ENCODE measurements at places on chromosomes 1 and 21. TPM values are rescaled to one million over a fixed set of nuclear protein-coding genes. Genes with fewer than 3 reads are reported as not detected.

- no peaks in the 10 kb centered on the region for H3K4me1 ChIP-seq
- H3K27me3 ChIP-seq: no peaks in the 10 kb centered on the region
- DNase-seq: no peak
- H3K4me3 ChIP-seq: no peak overlapping the region
Observed at GRCh38 chr1:229848752-229849677, 218.0 kb upstream of the GALNT2 start.

- H3K27ac ChIP-seq: no peak overlapping the region
- H3K36me3 ChIP-seq: no peaks in the 10 kb centered on the region
- no peak overlapping the region for H3K4me3 ChIP-seq
- H3K27me3 ChIP-seq: no peaks in the 10 kb centered on the region
Observed at GRCh38 chr1:22886211-22886610, 86.5 kb downstream of the LACTBL1 start.

DNA sequence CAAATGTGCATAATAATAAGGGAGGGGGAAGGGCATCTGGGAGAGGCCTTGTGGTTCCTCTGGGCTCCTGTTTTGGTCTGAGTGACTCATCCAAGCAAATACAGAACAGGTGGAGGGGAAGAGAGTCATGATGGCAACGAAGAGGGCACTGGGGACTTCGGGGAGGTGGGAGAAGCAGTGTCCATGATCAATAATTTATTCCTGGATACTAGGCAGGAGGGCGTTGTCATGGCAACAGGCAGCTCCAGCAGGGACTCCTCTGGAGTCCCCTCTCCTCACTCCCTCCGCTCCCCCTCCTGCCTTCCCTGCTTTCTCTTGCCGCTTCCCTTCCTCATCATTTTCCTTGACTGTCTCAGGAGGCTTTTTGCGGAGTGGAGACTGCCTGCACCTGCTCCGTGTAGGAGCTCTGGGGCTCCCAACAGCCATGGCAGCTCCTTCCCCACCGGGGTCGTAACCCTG lies 12.3 kb upstream of the NFASC start:
- no peak overlapping the region for H3K4me3 ChIP-seq
- H3K4me1 ChIP-seq: no peaks in the 10 kb centered on the region
- peaks cover 4% of the 10 kb centered on the region for H3K27me3 ChIP-seq
- DNase-seq: no peak
- no peaks in the 10 kb centered on the region for H3K36me3 ChIP-seq
- H3K27ac ChIP-seq: no peak overlapping the region

- DNase-seq: no peak
- H3K4me1 ChIP-seq: peaks cover 8% of the 10 kb centered on the region
- no peak overlapping the region for H3K27ac ChIP-seq
- no peaks in the 10 kb centered on the region for H3K36me3 ChIP-seq
Observed at GRCh38 chr21:45318146-45318555, 30.5 kb upstream of the POFUT2 start.

DNA sequence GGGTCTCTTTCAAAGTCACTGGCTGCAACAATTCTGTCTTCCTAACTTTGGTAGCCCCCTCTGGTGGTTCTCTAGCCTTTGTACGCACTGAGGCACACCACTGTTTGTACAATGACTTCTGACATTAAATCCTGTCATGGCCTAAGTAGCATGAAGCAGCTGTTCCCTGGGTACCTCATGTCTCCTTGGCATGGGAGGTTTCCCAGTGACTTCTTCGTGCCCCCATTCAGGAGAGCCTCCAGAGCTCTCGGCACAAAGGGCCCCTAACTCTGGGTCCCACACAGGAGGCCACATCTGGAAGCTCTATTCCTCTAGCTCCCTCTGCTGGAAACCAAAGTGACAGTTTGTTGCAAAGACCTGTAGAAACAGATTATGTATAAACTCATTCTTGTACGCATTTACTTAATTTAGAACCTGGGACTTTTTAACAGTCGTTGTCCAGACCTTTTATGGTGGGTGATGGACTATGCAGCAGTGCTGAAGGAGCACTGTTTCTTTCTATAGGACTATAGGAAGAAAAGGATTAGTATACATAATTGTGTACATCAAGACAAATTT lies 13.4 kb downstream of the SWT1 start:
- no peak for DNase-seq
- no peak overlapping the region for H3K4me3 ChIP-seq
- no peaks in the 10 kb centered on the region for H3K4me1 ChIP-seq
- no peaks in the 10 kb centered on the region for H3K36me3 ChIP-seq

GRCh38 chr1:95863086-95863485 lies 629.1 kb downstream of the RWDD3 start:
- H3K27me3 ChIP-seq: no peaks in the 10 kb centered on the region
- H3K27ac ChIP-seq: no peak overlapping the region
- H3K4me1 ChIP-seq: no peaks in the 10 kb centered on the region
- no peak for DNase-seq
- no peak overlapping the region for H3K4me3 ChIP-seq
- no peaks in the 10 kb centered on the region for H3K36me3 ChIP-seq

GRCh38 chr1:94621395-94621794 lies 79.8 kb upstream of the F3 start:
- no peaks in the 10 kb centered on the region for H3K36me3 ChIP-seq
- no peak overlapping the region for H3K4me3 ChIP-seq
- no peak overlapping the region for H3K27ac ChIP-seq
- H3K27me3 ChIP-seq: no peaks in the 10 kb centered on the region
- no peak for DNase-seq

GRCh38 chr1:54710434-54710833 lies 5.2 kb upstream of the TTC4 start:
- H3K27me3 ChIP-seq: peaks cover 7% of the 10 kb centered on the region
- H3K4me3 ChIP-seq: no peak overlapping the region
- DNase-seq: no peak

DNA sequence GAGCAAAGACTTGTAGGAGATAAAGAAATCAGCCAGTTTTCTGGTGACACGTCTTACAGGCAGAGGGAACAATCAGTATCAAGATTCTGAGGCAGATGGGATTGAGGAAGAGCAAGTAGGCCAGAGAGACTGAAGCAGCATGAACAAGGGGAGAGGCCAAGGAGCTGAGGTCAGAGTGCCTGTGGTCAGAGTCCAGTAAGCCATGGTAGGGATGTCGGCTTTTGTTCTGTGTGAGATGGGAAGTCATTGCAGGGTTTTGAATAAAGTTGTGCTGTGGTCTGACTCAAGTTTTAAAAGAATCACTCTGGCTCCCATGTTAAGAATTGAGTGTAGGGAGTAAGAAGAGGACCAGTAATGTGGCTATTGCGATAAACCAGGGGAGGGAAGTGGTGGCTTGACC lies 85.9 kb upstream of the IVNS1ABP start:
- no peak for DNase-seq
- H3K4me3 ChIP-seq: no peak overlapping the region
- no peak overlapping the region for H3K27ac ChIP-seq
- no peaks in the 10 kb centered on the region for H3K27me3 ChIP-seq
- H3K4me1 ChIP-seq: no peaks in the 10 kb centered on the region
- no peaks in the 10 kb centered on the region for H3K36me3 ChIP-seq

DNA sequence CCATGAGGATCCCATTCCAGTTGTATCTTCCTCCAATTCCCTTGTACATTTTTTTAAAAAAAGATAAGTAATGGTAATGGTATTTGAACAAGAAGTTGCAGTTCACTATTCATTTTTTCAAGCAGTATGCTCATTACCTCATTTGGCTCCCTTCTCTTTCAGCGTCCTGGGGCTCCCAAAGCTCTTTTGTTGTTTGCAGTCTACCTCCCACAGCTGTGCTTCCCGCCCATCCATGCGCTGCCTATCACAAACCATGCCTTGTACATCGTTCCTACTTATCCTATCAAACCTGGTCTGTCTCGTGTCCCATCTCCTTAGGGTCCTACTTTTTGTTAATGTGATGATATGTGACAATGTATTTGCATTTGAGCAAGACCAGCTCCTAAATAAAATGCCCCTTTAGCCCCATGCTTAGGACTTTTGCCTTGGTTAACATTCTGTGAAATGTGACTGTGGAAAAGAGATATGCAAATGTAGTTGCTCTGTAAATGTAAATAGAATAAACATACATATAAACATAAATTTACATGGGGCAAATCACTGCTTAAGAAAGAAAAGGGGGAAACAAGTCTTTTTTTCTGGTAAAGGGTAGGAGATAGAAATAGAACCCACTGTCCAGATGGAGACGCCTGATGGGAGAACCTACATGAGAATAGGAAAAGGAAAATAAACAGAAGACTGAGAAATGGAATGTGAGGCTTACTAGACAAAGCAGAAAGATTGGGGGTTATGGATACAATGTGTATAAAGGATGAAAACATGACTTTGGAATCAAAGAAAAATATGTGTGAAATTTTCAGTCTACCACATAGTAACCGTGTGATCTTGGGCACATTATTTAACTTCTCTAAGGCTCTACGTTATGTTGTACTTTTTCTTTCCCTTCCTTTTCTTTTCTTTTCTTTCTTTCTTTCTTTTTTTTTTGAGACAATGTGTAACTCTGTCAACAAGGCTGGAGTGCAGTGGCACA lies 59.8 kb upstream of the PLXNA2 start:
- no peaks in the 10 kb centered on the region for H3K36me3 ChIP-seq
- H3K4me1 ChIP-seq: no peaks in the 10 kb centered on the region
- no peaks in the 10 kb centered on the region for H3K27me3 ChIP-seq
- DNase-seq: no peak
- no peak overlapping the region for H3K4me3 ChIP-seq

- no peaks in the 10 kb centered on the region for H3K27me3 ChIP-seq
- no peak overlapping the region for H3K4me3 ChIP-seq
- DNase-seq: no peak
- H3K27ac ChIP-seq: no peak overlapping the region
- H3K4me1 ChIP-seq: no peaks in the 10 kb centered on the region
Observed at GRCh38 chr1:204224655-204225054, 10.9 kb upstream of the GOLT1A start.

DNA sequence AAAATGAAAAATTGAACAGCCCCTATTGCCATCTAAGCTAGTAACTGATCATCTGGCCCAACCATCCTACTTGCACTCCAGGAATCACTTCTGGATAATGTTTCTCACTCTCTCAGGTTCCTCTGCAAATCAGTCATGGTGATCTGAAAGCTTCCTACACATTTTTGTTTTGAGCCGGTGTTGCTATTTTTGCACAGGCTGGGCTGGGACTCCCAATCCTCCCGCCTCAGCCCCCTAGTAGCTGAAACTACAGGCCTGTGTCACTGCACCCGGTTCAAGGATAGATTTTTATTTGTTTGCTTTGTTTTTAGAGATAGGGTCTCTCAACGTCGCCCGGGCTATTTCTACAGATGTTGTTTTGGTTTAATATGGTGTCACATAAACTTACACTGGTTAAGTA lies 40.5 kb upstream of the HMCN1 start:
- no peaks in the 10 kb centered on the region for H3K36me3 ChIP-seq
- peaks cover 14% of the 10 kb centered on the region for H3K4me1 ChIP-seq
- no peak for DNase-seq
- H3K4me3 ChIP-seq: peak overlapping the region; percentile 53

GRCh38 chr1:200660719-200661118 lies 9.0 kb downstream of the DDX59 start:
- no peak overlapping the region for H3K4me3 ChIP-seq
- DNase-seq: no peak
- H3K27ac ChIP-seq: no peak overlapping the region
- peaks cover 15% of the 10 kb centered on the region for H3K4me1 ChIP-seq

DNA sequence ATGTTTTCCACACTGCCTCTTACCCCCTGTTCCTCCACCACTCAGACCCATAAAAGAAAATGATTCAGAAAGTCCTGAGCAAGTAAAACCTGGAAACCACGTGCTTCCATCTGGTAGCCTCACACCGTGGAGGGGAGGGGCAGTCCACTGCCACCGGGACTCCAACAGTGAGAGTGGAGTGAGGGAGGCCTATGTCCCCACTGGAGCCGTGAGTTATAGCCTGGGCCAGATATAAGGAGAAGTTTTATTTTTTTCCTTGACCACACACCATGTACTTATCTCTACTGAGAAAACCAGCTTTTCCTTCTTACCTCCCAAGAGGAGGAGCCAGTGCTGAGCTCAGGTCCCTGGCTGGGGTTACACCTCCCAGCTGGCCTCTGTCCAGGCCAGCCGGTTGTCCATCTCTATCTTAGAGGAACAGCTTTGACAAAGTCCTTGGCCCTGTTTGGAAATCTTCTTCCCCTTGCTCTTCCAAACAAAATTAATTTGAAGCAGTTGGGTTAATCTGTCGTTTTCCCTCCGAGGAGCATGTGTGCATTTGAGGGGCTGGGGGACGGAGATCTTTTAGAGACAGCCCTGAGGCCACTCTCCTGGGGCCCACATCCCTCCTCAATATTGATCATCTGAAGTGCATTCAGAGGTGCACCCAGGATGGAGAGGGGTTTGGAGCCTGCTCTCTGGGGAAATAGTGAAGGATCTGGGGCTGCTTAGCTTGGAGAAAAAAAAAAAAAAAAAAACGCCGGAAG lies 49.1 kb upstream of the SERBP1 start:
- DNase-seq: no peak
- no peaks in the 10 kb centered on the region for H3K4me1 ChIP-seq
- H3K27ac ChIP-seq: peak overlapping the region; percentile 54
- no peaks in the 10 kb centered on the region for H3K36me3 ChIP-seq
- H3K27me3 ChIP-seq: no peaks in the 10 kb centered on the region

- H3K4me1 ChIP-seq: no peaks in the 10 kb centered on the region
- no peak overlapping the region for H3K27ac ChIP-seq
- H3K36me3 ChIP-seq: peaks cover 19% of the 10 kb centered on the region
- no peaks in the 10 kb centered on the region for H3K27me3 ChIP-seq
Observed at GRCh38 chr21:45277101-45278045, 10.3 kb downstream of the POFUT2 start.

GRCh38 chr1:244157731-244158438 lies 106.8 kb downstream of the ZBTB18 start:
- no peaks in the 10 kb centered on the region for H3K36me3 ChIP-seq
- H3K4me1 ChIP-seq: no peaks in the 10 kb centered on the region
- H3K27me3 ChIP-seq: no peaks in the 10 kb centered on the region
- no peak overlapping the region for H3K4me3 ChIP-seq

DNA sequence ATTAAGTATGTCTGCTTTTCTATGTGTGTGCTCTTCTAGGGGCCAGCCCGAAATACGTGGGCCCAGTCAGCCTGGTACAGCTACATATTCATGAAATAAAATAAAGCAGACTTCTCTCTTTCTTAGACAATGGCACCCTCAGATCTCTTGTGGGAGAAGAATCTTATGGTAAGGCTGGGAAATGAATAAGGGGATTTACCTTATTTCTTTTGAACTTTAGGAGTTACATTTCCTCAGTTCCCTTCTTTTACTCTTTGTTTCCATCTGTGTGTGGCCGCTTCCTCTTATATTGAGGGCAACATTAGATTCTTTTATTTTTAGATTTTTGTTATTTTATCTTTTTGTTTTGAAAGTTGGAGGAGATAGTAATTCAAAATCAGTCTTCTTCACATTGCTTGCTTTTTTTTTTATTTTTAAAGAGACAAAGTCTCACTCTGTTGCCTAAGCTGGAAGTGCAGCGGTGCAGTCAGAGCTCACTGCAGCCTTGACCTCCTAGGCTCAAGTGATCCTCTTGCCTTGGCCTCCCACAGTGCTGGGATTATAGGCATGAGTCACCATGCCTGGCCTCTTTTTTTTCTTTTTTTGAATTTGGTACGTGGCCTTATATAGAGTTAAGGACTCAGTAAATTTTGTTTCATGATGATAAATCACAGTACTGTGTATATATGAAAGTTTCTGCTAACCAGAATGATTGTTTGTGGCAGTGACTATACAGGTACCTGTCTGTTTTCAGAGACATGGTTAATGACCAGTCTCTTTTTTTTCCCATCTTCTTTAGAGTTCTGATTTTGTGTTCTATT lies 9.1 kb downstream of the LAMC1 start:
- no peak overlapping the region for H3K27ac ChIP-seq
- no peak overlapping the region for H3K4me3 ChIP-seq
- no peaks in the 10 kb centered on the region for H3K36me3 ChIP-seq
- peaks cover 10% of the 10 kb centered on the region for H3K4me1 ChIP-seq

MMEL1 gene
- 6.8 TPM for polyA plus RNA-seq

NAV1 gene
- 1.8 TPM for polyA plus RNA-seq

SPATC1L gene
- polyA plus RNA-seq: 10.7 TPM

SELP gene
- 2.7 TPM for polyA plus RNA-seq

GPR157 gene
- 3.0 TPM for polyA plus RNA-seq

SLC2A5 gene
- not detected for polyA plus RNA-seq

DEPDC1 gene
- polyA plus RNA-seq: 0.31 TPM

CNR2 gene
- 5.3 TPM for polyA plus RNA-seq

B3GALT2 gene
- polyA plus RNA-seq: 2.9 TPM

NCF2 gene
- 0.30 TPM for polyA plus RNA-seq
